ENCODE measurements at places on chromosomes 5 and 9.

GRCh38 chr9:92986176-92987119 lies 39.1 kb downstream of the FGD3 start:
- DNase-seq = no peak

- DNase-seq = no peak
Observed at GRCh38 chr5:14225173-14225834, 82.2 kb downstream of the TRIO start.

DNA sequence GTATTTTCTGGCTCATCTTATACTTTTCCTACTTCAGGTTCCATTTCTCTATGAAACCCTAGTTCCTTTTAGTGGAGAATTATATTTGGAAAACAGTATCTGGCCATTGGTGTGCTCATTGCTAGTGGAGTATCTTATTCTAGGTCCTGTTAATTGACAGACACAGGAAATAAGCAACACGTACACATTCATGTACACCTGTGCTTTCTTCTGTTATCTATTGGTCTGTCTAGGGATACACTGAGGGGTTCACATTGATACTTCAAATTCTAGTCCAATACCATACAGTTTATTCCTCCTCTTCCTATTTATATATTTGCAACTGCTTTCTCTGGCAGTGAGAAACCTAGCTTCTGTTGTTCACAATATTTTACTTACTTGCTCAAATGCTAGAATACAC lies 110.2 kb downstream of the FER start:
- no peak for DNase-seq

- DNase-seq = no peak
Observed at GRCh38 chr5:15702102-15702501, 202.1 kb downstream of the FBXL7 start.

DNA sequence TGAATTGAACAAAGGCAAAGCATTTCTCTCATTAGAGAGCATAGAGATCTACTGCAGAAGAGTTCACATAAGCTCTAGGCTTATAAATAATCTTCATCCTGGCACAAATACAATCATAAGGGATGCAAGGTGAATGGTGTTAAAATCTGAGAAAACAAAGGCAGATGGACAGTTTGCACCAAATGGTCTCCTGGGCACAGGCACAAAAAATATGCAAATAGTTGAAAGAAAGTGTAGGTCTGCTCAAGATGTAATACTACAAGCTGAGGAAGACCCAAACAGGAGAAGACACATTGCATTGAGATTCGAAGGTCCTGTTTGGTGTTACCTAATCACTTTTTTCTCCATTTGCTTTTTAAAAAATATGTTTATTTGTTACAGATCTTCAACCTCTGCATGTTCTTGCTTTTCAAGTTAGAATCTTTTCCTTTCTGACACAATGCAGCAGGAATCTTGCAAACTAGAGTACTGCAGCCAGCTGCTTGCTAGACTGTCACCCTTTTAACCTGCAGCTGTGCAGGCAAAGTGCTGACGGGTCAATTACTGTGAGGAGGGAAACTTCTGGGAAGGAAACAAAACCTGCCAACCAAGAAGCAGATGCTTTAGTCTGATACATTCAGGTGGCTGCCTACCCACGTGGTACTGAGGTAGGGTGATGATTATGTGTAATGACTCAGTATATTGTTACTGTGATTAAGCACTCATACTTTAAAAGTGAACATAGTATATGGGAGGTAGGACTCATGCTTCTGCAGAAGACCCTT lies 1048.6 kb upstream of the SEMA6A start:
- DNase-seq = peak; percentile 6

DNA sequence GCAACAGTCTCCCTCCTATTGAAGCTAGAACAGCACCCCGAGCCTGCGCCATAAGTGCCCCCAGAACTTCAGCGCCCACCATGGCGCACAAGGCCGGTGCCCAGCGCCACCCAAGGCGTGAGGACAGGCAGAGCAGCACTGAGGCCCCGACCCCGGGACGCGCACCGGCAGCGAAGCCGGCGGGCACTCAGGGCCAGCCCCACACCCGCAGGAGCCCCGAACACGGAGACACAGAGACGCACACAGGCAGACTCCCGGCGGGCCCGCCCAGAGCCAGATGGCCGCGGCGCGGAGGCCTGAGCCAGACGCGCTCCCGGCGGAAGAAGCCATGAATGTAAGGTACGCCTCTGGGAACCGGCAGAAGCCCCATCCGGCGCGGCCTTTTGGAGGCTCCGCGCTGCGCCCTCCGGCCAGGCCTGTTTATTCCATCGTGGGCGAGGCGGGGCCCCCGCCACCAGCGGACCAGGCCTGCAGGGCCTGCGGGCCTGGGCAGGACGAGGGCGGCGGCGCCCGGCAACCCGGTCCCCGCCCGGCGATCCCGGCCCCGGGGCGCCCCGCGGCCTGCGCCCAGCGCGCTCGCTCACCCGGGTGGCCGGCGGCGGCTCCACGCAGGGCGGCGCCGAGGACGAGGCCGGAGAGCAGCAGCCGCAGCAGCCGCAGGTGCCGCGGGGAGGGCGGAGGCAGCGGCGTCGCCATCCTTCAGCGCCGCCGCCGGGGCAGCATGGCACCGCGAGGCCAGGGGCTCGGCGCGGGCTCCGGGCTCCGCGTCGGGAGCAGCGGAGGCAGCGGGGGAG lies 486 bp downstream of the NPDC1 start:
- DNase-seq = no peak

DNA sequence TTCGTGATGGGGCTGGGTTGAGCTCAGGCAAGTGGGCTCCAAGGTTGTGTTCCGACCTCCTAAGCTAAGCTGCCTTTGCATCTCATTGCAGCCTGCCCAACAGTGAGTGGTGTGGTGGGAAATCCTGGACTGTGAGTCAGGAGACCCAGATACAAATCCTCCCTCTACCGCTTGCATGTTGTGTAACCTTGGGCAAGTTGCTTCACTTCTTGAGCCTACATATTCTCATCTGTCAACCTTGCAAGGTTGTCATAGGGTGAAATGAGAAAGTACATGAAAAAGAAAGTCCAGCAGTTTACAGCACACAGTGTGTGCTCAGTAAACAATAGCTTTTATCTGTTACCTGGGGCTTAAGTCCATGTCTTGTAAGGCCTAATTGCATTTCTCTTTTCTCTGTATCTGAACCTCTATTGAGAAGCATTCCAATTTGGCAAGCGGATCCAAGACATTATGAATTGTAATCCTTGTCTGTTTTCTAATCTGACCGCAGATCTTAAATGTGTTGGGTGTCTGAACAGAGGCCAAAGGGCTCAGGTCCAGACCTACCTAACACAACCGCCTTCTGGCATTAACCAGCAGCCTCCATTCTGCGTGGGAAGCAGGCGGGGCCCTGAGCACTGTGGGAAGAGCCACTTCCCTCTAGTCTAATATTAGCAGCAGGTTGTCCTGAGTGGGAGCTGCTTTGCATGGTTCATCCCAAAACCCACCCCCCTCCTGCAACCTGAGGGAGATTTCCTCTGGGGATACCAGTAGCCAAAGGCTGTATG lies 1.8 kb upstream of the GALNT12 start:
- no peak for DNase-seq

DNA sequence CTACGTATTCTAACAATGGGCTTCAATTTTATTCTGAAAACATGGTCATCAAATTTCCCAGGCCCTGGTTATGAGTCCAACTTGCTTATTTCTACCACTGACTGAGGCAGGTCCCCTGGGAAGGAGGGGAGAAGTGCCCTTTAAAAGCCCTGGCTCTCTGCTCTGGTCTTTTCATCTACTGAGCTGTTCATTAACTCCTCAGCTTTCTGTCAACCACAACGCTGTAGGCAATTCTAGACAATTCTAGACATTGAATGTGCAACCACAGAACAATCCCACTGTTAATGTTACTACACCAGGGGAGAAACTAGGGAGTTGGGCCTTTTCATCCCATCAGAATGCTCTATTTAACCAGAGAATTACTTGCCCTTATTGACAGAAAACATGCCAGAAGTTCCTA lies 10.0 kb downstream of the MOCS2 start:
- DNase-seq = peak; percentile 28

DNA sequence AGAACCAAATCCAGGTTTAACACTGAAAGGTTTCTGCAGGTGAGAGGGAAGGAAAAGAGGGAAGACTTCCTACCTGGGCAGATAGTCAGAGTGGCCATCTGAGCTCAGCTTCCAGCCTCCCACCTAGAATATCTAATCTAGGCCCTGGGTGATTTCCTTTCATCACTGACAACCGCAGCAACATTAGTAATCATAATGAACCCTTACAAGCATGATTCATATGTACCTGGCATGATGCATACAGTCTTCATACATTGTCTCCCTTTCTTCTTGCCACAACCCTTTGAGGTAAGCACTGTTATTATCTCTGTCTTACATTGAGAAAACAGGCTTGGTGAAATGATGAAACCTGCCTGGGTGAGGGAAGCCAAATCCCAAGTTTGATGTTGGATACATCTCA lies 13.5 kb downstream of the AFAP1L1 start:
- DNase-seq = no peak

GRCh38 chr9:108041551-108041950 lies 552.0 kb upstream of the KLF4 start:
- no peak for DNase-seq

DNA sequence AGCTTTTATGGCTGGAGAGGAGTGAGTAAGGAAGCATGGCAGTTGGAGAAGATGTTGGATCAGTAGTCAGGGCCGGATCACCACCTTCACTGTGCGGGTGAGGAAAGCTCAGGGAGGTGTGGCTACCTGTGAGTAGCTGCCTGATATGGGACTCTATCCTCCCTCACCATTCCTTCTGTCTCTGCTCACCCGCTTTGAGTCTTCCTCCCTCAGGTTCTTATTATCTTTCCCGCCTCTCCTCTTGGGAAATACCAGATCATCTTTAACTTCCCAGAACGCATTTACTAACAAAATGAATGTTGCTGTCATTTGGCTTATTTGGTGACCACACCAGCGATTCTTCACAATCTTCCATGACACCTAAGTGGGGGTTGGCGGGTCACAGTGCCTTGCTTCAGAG lies 140.7 kb upstream of the GPR151 start:
- DNase-seq = no peak

DNA sequence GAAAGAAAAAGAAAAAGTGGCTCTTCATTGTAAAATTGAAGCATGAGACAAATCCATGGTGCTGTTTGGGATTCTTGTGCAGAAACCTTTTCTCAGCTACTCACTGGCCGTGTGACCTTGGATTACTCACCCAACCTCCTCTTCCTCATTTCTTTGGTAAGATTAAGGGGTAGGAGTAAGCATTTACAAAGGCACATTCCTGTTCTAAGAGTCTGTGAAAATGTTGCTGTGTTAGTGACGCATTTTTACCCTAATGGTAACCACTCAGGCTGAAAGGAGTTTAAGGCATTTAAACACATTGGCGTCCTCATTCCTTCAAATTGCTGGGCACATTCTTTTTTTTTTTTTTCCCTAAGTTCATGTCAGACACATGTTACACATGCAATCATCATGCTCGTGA lies 4.3 kb downstream of the RAI14 start:
- DNase-seq = no peak

DNA sequence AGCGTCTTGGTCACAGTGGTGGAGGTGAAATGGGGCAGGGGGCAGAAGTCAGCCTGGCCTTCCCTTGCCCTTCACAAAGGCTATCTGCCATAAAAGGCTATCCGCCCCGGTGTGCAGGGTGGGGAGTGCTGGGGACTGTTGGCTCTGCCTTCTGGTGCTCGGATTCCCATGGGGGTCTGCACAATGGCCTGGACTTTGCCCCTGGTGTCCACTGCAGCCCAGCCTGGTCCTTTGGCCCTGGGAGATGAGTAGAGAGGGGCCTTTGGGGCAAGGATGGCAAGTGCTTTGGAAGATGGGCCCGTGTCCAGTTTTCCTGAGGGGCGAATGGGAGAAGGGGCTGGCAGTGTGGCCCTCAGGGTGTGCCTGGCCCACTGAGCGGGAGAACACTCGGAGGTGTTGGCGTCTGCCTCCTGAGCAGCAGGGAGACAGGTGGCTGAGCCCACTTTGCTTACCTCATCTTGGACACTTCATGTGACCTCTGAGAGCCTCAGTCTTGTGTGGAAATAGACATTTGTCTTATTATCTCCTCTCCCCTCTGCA lies 69.9 kb downstream of the HSPA4 start:
- no peak for DNase-seq

DNA sequence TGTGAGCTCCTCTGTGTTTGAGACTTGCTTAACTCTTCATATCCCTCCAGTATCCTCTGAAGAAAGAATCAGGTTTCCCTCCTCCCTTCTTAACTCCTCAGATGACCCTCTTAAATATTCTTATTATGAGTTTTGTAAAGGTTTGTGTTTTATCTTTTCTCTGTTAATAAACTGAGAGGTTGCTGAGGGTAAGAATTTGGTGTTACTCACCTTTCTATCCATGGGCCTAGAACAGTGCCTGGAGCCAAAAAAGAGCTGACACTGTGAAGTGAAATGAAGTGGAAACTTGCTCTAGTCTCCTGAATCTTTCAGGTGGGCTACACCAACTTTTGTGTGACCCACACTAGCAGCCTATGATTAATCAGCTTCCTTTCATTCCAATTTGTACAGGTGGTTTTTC lies 208.4 kb downstream of the CSNK1G3 start:
- DNase-seq = no peak

DNA sequence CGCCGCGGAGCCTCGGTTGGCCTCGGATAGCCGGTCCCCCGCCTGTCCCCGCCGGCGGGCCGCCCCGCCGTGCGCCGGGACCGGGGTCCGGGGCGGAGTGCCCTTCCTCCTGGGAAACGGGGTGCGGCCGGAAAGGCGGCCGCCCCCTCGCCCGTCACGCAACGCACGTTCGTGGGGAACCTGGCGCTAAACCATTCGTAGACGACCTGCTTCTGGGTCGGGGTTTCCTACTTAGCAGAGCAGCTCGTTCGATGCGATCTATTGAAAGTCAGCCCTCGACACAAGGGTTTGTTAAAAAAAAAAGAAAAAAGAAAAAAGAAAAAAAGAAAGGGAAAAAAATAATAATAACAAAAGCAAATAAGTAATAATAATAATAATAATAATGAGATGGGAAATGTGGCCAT lies 112.8 kb downstream of the GCNT1 start:
- DNase-seq = no peak

DNA sequence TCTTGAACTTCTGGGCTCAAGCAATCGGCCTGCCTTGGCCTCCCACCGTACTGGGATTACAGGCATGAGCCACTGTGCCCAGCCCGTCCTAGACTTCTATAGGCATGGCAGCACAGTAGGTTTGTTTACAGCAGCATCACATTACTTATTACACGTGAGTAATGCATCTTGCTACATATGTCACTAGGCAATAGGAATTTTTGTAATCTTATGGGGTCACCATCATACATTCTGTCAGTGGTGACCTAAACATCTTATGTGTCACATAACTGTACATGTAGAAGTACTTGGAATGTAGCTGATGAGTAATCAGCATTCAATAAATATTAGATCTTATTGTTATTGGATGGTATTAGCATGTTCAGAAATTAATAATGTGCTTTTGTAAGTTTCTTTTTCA lies 22.9 kb upstream of the ABCA1 start:
- DNase-seq = no peak
